Tongue (tissue), 3 donors: ENCODE measurements at places on chromosomes 16 and 17. TPM values are rescaled to one million over a fixed set of nuclear protein-coding genes. Genes with fewer than 3 reads are reported as not detected.

GRCh38 chr17:49516180-49516579, 21.1 kb downstream of the NGFR start:
- DNase-seq: no peak

DNA sequence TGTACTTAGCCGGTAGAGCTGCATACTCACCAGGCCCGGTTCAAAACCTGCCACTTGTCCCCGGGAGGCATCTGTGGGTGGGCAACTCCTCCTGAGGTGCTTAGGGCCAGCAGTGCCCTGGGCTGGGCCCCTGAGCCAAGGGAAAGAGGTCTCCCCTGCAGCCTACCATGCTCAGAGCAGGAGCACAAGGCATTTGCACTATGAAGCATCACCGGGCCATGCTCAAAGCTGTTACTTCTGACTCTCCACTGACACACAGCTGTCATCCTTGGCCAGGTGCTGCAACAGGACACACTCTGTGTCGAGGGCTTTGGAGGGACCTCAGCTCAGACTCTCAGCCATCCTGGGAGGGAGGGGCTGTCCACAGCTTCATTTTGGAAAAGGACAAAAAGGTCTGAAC, 37.2 kb downstream of the SLC38A8 start:
- no peak for DNase-seq

DNA sequence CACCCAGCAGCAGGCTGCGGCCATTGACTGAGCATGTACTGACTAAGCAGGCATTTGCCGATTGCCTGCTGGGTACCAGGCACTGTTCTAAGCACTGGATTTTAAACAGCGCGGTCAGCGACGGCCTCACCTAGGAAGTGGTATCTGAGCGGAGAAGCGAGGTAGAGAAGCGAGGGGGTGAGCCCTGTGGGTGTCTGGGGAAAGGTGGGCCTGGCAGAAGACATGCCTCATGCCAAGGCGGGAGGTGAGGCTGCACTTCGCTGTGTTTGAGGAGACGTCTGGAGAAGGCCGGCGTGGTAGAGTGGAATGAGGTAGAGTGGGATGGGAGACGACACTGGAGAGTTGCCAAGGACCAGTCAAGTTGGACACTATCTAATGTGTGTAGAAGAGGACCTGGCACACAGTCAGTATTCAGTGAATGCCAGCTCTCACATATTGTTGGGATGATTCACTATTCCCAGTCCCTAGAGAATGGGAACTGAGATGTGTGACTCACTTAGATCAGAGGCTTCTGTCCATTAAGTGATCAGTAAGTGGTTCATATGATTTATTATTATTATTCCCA, 14.4 kb downstream of the SYCE1L start:
- DNase-seq: no peak

The KLHL10 gene
- 0.41 TPM for total RNA-seq

GRCh38 chr17:4895657-4896331, 3.5 kb upstream of the C17orf107 start:
- no peak for DNase-seq

The ZSCAN32 gene
- total RNA-seq: 11.1 TPM

The FBXO31 gene
- 58.2 TPM for total RNA-seq

DNA sequence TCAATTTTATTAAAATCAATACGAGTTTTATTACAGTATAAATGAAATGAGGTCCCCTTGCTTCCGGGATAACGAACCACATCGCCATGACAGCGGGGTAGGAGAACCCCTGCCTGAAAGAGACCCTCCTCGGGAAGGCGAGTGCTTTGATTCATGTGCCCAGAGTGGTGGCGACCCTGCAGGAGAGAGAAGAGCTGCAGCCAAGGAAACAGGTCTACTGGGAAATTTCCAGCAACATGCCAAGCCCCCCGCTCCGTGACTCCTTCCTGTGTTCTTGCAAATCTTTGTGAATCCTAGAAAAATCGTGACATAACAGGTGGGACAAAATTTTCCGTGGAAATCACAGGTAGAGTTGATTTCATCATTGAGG, 162.5 kb downstream of the WSCD1 start:
- DNase-seq: no peak

The TP53TG3F gene
- not detected for total RNA-seq

DNA sequence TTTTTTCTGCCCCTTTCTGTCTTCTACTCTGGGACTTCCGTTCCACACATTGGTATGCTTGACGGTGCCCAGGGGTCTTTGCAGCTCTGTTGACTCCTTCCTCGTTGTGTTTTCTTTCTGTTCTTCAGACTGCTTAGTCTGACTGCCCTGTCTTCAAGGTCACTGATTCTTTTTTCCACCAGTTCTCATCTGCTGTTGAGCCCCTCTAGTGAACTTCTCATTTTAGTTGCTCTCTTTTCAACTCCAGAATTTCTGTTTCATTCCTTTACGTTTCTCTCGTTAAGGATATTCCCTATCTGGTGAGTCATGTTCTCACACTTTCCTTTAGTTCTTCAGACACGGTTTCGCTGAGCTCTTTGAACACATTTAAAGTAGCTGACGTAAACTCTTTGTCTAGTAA, 13.8 kb downstream of the GAA start:
- DNase-seq: no peak

- no peak for DNase-seq
These were observed 146.1 kb upstream of the ZNF267 start for GRCh38 chr16:31727553-31727952.

- no peak for DNase-seq
These were observed 1.7 kb upstream of the MRPL12 start for GRCh38 chr17:81701288-81702071.

GRCh38 chr16:81592353-81592866, 147.8 kb downstream of the CMIP start:
- DNase-seq: no peak

DNA sequence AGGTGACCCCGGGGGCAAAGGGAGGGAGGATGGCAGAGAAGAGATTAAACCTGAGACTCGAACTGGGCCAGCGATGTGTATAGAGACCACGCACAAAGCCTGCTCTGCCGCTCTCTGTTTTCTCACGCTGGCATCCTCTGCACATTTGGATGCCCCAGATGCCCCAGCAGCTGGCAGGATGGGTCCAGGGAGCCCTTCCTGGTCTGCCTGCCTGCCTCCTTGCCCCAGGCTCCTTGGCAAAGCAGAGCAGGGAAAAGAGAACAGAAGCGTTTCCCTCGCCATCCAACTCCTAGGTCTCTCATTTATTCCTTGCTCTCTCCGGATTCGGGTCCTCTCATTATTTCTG, 5.2 kb upstream of the PIPOX start:
- no peak for DNase-seq

DNA sequence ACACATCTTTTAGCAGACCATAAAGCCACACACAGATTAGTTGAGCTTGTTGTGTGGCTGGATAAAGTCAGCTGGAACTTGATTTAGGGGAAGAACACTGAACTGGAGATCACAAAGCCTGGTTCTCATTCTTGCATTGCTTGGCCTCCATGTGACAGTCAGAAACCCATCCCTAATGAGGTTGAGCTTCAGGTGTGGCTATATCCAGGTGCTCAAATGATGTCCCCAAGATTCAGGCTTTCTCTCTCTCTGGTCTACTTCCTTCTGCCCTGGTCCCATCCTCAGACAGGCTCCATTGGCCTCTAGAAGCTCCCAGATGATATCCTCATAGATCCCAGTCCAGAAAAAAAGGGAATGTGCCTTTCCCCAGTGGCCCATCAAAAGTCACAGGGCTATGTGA, 9.6 kb upstream of the BRD7 start:
- DNase-seq: no peak

GRCh38 chr17:43982171-43982570, 22.3 kb upstream of the NAGS start:
- DNase-seq: no peak

DNA sequence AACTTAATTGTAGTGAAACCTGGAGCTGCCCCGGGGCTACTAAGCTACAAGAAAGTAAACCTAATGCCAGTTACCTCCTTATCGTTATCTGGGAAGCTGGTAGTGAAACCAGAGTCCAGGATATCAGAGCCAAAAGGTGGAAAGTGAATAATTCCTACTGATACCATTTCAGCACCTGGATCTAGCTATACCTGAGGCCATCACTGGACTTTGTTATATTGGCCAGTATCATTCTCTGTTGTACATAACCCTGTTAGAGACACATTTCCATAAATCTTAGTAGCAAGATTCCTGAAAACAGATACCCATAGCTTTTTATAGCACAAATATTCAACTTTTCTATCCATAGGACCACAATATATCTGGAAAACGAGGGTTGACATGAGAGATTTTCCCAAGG, 538.0 kb downstream of the GRIN2A start:
- DNase-seq: no peak

The CHST5 gene
- not detected for total RNA-seq

DNA sequence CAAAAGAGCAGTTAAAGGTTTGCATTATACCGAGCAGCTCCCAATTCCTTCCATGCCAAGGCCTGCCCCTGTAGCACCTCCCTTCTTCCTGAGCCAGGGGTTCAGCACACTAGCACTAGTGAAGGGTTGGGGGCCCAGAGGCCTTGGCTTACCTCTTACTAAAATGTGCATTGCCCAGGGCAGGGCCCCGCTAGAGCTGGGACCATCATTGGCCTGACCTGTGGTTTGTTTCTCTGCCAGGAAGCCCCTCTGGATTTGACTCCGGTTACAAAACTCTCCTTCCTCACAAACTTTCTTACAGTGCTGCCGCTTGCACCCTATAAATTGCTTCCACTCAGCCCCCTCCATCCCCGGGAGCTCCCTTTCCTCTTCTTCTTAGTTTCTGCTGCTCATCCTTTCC, 33.8 kb downstream of the MPRIP start:
- DNase-seq: no peak
